ENCODE measurements at places on chromosomes 13 and 19.

GRCh38 chr13:31196992-31197391, 2.8 kb upstream of the B3GLCT start:
- DNase-seq: no peak

DNA sequence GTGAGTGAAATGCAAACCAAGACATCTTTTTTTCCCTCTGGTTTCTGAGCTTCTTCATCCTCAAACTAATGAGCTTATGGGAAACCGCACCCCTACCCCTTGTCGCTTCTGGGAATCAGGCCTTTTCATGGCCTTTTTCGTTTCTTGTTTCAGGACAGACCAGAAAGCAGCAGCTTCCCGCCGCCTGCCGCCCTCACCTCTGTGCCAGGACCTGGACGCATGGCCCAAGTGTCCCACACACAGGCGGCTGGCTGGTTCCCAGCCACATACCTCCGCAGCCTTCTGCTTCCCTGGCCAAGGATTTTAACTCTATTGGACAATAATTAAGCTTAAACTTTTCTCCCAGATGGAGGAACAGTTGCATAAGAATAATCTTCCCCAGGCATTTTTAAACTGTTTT, 114.1 kb upstream of the SLITRK1 start:
- no peak for DNase-seq

GRCh38 chr19:51430221-51430620, 12.8 kb upstream of the SIGLEC10 start:
- DNase-seq: no peak

DNA sequence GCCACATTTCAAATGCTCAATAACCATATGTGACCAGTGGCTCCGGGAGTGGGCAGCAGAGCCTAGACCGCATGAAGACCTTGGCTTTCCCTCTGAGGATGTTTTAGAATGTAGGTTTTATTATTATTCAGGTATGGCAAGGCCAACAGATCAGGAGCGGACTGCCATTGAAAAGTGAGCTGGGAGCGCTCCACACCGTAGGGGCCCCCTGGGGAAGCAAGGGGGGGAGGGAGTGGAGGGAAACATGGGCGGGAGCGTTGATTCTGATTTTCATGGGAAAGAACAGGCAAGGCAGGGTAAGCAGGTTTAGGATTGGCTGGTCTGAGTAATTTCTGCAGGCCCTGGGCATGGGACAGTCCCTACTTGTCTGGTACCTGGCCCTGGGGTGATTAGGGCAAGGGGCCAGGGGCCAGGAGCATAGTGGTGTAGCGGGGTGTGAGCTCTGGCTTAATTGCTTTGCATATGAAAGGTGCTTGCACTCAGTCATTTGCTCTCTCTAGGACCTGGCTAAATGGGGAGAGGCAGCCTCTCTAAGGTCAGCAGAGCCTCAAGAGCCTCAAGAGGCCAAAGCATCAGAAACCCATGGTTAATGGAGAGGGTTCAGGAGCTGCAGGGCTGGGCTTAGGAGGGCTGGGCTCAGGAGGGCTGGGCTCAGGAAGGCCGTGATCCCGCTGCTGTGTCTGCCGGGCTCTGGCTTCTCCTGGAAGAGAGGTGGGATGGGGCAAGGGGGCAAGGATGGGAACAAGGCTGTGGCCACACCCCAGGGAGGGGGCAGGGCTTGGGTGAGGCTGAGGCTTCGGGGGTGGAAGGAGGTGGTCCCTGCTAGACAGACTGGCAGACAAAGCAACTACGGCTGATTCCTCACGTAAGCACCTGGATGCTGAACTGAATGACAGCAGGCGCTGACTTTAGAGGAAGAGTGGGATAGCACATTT, 82.0 kb upstream of the WASF3 start:
- DNase-seq: no peak

DNA sequence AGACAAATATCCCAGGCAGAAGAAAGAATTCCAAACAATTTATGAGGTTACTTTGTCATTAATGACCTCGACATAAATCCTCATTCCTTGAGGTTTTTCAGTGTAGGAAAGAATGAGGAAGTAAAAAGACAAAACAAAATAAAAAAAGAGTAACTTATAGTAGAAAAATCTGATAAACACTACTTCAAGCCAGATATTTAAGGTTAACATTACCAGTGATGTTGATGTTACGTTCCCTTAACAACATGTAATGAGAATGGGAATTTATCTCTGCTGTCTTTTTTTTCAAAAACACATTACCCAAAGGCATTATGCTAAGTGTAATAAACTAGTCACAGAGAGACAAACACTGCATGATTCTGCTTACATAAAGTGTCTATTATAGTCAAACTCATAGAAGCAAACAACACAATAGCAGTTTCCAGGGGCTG, 935.1 kb downstream of the SLITRK1 start:
- peak; percentile 46 for DNase-seq

DNA sequence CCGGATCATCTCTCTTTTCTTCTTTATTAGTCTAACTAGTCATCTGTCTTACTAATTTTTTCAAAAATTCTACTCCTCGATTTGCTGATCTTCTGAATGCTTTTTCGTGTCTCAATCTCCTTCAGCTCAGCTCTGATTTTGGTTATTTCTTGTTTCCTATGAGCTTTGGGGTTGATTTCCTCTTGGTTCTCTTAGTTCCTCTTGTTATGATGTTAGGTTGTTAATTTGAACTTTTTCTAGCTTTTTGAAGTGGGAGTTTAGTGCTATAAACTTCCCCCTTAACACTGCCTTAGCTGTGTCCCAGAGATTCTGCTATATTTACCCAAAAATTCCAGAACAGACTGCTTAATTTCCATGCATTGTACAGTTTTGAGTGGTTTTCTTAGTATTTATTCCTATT, 3.4 kb downstream of the FCAR start:
- DNase-seq: no peak

- no peak for DNase-seq
Observed at GRCh38 chr13:41389580-41389979, 67.8 kb upstream of the RGCC start.

GRCh38 chr19:20070691-20071090, 7.1 kb upstream of the ZNF90 start:
- no peak for DNase-seq

All from fibroblast of skin of back (primary cell).